ENCODE measurements at places on chromosomes 7 and 10.

- DNase-seq = no peak
Observed at GRCh38 chr7:94095316-94096009, 91.3 kb upstream of the BET1 start.

GRCh38 chr10:97174941-97175340, 10.8 kb downstream of the SLIT1 start:
- DNase-seq = no peak

DNA sequence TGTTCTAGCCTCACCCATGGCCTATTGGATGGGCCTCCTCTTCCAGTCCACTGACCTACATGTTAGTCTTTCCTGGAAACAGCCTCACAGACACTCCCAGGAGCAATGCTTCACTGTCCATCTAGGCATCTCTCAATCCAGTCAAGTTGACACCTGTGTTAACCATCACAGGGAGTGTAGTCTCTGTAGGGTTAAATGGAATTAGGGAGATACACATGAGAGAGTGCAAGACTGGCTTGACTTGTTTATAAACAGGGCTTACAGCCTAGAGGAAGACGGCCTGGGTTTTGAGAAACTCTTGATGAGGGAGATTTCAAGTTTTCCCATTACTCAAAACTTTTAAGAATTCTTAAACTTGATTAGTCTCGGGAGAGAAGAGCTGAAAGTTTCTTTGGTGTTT, 18.9 kb upstream of the PRSS37 start:
- no peak for DNase-seq

DNA sequence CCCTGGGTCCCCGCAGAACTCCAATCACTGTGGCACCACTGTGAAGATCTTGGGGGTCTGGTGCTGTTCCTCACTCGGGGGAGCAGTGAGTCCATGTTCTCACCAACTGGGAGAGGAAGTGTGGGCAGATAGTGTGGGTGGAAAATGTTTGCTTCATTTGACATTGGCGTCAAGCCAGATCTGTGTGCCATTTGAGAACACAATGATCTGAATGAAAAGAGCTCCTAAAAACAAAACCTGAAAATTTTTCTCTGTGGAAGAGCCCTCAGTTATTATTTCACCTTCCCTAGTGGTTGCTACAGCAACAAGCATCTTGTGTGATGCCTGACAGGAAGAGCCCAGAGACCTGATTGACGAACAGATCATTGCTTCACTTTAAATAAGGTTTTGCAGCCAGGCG, 125.6 kb downstream of the VIPR2 start:
- DNase-seq = no peak

GRCh38 chr10:124864421-124865193, 63.0 kb downstream of the ABRAXAS2 start:
- DNase-seq = no peak

DNA sequence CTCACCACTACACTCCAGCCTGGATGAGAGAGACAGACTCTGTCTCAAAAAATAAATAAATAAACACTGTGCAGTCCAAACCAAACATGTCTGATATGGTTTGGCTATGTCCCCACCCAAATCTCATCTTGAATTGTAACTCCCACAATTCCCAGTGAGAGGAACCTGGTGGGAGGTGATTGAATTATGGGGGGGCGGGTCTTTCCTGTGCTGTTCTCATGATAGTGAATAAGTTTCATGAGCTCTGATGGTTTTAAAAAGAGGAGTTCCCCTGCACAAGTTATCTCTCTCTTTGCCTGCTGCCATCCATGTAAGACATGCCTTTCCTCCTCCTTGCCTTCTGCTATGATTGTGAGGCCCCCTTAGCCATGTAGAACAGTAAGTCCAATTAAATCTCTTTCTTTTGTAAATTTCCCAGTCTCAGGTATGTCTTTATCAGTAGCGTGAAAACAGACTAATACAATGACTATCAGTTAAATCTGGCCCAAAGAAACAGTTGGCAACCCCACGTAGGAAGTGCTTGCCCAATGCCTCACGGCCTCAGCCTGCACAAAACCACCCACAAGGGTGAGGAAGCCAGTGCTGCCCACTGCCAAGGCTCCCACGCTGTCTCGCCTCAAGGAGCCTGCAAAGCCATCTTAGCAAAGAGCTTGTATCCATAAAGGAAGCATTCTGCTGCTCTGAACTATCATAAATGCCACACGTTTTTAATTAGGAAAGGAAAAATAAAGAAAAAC, 64.7 kb downstream of the PIK3AP1 start:
- DNase-seq = no peak

GRCh38 chr7:151017370-151017952, 6.8 kb downstream of the ATG9B start:
- no peak for DNase-seq

Measured in nephron progenitor cell (in vitro differentiated cells).